ENCODE measurements at places on chromosomes 5 and 9.

DNA sequence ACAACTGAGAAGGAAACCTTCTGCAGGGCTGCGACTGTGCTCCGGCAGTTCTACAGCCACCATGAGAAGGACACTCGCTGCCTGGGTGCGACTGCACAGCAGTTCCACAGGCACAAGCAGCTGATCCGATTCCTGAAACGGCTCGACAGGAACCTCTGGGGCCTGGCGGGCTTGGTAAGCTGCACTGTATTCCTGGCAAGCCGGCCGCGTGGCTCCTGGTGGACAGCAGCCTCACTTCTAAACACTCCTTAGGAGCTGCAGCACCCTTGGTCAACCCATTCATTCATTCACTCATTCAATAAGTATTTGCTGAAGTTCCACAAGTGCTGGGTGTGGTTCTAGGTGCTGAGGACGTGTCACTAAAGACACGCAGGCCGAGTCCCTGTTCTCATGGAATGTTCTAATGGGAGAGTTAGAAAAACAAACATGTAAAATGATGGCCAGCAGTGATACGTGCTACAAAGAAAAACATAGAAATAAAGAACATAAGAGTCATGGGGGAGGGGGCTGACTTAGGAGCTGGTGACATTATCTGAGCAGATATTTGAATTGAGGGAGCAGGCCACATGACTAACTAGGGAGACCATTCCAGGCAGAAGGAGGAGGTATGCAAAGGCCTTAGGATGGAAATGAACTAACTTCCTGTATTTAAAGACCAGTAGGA lies 6.1 kb downstream of the IL4 start:
- DNase-seq: no peak

- DNase-seq: no peak
Observed at GRCh38 chr9:136994180-136994887, 2.0 kb downstream of the CLIC3 start.

GRCh38 chr5:73336366-73336765 lies 112.2 kb downstream of the FOXD1 start:
- DNase-seq: no peak

DNA sequence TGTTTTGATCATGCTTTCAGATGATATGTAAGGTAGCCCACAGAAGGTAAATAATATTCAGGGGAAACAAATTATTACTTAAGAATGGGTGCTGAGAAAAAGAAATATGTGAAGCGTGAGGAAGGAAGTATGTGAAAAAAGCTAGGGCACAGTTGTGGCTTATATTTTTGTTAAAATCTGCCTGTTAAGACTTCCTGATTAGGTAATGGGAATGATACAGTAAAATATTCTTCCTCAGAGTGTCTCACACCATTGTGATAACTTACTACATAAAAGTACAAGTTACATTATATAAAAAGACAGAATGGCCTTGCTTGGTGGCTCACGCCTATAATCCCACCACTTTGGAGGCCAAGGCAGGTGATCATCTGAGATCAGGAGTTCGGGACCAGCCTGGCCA lies 18.7 kb upstream of the PARP8 start:
- DNase-seq: no peak

GRCh38 chr5:2710910-2711309 lies 40.6 kb downstream of the IRX2 start:
- no peak for DNase-seq

DNA sequence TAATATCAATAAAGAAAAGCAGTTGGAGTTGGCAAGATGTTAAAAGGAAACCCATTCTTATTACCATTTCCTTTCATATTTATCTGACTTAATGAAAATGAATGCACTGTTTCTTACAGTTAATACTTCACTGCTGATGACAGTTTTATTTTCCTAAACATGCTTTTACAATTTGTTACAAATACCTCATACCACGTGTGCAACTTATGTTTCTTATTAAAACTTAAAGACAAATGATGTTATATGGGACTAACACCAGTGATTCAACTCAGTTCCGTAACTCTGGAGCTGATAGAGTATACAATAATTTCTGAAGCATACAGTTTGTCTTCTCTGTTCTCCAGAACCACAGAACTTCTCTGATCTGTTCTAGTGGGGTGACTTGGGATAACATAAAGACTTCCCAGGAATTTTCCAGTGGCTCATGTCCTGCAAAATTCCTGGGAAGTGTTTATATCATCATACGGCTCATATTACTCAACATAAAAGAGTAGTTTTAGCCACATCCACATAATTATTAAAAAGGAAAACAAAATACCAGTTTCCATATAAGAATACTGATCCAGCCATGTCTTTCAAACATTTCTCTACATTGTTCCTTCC lies 1259.0 kb upstream of the C9orf72 start:
- DNase-seq: no peak

- no peak for DNase-seq
Observed at GRCh38 chr9:126225611-126226609, 100.7 kb upstream of the MVB12B start.

DNA sequence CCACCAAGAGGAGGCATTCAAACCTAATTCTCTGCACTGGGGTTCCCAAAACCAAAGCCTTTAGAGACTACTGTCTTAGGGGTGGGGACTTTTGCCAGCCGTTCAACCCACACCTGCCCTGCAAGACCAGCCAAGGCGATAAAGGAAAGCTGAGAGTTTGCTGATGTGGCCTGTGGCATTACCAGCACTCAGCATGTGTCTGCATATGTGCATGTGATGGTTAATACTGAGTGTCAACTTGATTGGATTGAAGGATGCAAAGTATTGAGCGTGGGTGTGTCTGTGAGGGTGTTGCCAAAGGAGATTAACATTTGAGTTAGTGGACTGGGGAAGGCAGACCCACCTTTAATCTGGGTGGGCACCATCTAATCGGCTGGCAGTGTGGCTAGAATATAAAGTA lies 474.2 kb downstream of the MED10 start:
- no peak for DNase-seq

- peak; percentile 59 for DNase-seq
Observed at GRCh38 chr9:108953983-108954574, 19.9 kb downstream of the ABITRAM start.

DNA sequence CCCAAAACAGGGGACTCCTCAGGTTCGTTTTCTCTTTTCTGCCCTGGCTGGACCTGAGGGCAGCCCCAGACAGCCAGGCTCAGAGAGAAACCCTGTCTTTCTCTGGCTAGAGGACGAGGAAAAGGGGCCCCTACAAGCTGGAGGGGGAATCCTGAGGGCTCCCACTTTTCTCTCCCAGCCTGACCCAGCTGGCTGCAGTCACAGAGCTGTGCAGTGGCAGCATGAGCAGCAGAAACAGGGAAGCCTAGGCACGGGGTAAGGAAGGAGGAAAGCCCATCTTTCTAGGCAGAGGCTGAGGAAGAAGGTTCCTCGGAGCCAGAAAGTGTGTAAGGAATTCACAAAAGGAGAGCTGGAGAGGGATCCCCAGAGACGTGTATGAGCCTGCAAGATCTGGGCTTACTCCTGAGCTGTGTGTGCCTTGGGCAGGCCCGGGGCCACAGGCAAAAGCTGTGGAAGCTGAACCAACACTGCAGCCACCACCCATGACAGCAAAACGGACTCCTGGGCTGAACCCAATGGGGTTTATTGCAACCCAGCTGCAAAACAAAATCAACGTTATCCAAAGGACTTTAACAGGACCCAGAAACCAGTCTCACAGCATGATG lies 16.2 kb downstream of the CAMSAP1 start:
- DNase-seq: no peak

DNA sequence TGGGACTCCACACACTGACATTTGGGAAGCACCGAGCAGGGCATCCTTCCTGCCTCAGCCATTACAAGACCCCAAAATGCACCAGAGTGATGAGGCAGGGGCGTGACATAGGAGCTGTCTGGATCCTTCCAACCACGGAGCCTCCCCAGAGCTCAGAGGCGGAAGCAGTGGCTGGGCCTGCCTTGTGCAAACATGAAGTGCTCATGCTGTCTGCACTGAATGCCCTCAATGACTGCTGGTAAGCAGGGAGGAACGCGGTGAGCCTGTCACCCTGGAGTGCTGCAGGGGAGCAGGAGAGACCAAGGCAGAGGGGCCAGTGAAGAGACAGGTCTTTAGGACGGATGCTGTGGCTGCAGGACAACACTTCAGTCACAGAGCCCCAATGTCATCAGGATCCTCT lies 60.2 kb upstream of the HRH2 start:
- DNase-seq: no peak
